ENCODE measurements at places on chromosomes 1 and 21.

DNA sequence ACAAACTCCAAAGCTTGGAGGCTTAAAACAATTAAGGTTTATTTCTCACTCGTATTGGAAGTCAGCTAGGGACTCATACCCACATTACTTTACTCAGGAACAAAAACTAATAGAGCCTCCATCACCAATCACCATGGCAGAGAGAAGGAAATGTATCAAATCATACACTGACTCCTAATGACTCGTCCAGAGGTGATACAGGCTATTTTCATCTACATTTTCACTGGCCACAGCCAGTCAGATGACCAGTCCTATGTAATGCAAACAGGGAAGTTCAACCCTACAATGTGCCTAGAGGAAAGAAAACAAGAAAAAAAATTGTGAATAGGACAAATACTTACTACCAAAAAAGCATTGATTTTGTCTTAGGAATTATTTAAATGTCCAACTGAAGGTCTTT lies 110.3 kb downstream of the SEC16B start:
- DNase-seq, result no peak

DNA sequence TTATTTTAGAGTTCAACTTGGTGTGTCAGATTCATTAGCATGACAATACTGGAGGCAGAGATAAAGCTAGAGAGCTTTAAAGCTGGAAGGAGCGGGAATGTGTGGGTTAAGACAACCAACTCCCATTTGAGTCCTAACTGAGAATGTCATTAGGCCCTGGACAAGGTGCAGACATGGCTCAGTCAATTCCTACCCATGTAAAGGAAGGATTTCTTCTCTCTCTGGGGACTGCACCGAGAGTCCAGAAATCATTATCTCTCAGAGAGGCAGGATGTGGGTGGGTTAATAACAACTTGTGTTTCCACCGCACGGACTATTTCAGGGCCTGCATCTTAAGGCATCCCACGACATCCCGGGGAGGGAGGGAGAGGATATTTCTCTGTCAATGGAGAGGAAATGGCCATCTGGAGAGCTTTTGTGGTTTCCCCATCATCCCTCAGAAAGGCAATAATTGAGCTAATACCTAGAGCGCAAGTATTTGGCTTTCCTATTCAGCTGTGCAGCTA lies 46.7 kb upstream of the SARS1 start:
- DNase-seq, result peak; percentile 25

GRCh38 chr1:219542828-219543518 lies 69.9 kb downstream of the ZC3H11B start:
- no peak for DNase-seq

DNA sequence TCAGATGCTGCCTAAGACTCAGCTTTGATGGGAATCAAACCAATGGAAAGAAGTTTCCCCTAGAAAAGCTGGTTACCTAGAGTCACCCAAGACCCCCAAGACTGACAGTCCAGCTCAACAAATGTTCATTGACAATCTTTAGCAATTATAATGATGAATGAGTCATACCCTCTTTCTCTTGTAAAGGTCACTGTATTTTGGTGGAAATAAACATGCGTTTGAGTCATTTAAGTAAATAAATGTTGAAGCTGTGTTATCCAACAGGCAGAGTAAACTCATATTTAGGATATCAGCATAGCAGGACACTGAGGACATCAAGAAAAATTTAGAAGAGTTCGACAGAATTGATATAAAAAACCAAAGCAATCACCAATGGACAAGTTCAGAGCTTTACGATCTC lies 295.9 kb downstream of the RGS7 start:
- no peak for DNase-seq

DNA sequence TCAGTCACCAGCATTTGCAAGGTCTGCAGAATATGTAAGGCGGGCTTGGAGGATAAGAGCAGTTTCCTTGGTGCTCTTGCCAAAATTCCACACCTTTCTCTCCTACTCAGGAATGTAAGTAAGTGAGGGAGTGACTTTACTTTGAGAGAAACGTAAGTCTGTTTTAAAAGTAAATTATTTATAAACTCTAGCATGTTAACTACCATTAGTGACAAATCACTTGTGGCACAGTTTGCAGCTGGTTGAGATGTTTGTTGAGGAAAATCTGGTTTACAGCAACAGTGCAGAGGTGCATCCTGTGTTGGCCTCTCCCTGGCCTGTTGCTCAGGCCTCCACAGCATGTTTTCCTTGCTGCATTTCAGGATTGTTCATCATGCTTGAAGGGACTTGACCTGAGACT lies 8.5 kb downstream of the CGN start:
- no peak for DNase-seq

DNA sequence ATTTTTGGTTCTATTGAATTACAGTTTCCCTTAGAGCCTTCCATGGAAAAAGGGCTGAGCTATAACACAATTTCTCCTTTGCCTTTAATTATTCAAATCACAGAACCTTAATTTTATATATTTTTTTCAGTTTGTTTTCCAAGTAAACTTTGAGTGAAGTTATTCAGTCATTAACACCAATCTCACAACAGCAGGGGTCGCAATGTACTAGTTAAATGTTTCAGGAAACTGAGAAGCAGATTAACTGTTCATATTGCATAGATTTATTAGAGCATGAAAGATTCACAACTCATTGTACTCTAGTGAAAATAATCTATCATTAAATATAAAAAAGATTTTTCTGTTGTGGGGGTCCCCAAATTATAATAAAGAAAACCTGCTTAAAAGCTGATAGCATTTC lies 64.1 kb downstream of the KIFAP3 start:
- DNase-seq, result no peak

DNA sequence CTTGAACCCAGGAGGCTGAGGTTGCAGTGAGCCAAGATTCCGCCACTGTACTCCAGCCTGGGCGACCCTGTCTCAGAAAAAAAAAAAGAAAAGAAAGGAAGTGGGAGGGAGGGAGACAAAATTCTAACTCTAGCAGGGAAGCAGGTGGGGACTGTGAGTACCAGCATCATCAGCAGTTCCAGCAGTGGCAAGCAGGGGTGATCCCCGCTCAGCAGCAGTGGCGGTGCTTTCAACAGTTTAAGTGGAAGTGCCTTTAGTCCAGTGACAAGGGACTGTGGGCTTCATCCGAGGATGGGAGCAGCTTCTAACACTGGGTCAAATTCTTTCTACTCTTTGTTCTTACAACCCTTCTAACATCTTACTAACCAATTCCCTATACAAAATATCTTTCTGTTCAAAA lies 858.1 kb upstream of the ADAMTS5 start:
- DNase-seq, result no peak

GRCh38 chr21:44983421-44984206 lies 43.8 kb downstream of the SLX9 start:
- no peak for DNase-seq

DNA sequence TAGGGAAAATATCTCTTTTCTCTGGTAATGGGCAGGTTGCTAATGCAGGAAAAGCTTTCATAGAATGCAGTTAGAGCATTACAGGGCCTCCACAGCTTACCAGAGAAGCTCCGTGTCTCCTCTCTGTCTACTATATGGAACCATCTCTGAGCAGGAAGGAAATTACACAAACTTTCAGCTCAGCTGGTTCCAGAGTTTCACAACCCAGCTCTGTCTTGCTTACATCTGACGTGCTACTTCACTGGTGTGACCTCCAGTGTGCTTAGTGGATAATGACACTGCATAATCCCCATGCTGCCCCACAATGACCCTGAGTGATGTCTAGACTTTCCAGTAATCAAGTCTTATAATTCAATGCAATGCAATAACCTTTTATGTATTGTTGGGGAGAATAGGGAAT lies 4.3 kb upstream of the FGGY start:
- DNase-seq, result no peak

DNA sequence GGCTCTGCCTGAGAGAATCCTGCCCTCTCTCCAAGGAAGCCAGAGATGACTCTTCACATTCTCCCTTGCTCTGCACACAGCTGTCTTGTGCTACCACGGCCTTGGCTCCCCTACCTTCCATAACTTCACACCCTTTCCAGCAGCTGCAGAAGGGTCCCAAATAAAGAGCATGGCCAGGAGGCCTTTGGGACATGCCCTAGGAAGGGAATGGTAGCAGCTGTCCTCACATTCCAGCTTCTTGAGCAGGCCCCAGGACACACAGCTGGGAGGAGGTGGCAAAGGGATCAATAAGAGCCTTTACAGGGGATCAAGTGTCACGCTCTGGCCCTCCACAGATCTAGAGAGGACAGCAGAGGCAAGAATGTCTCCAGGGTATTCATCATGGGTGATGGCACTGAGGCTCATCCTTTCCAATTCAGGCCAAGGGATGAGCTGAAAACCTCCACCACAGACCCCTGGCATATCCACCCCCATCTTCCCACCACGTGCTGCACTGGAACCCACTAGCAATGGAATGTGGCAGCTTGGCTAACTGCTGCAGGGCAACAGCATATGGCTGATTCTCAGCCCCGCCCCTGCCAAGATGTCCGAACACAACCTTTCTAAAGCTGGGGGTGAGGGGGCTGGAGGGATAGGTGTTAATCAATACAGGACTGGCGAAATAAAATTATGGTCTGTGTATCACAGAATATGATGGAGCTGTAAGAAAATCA lies 17.8 kb upstream of the RAB29 start:
- DNase-seq, result no peak

DNA sequence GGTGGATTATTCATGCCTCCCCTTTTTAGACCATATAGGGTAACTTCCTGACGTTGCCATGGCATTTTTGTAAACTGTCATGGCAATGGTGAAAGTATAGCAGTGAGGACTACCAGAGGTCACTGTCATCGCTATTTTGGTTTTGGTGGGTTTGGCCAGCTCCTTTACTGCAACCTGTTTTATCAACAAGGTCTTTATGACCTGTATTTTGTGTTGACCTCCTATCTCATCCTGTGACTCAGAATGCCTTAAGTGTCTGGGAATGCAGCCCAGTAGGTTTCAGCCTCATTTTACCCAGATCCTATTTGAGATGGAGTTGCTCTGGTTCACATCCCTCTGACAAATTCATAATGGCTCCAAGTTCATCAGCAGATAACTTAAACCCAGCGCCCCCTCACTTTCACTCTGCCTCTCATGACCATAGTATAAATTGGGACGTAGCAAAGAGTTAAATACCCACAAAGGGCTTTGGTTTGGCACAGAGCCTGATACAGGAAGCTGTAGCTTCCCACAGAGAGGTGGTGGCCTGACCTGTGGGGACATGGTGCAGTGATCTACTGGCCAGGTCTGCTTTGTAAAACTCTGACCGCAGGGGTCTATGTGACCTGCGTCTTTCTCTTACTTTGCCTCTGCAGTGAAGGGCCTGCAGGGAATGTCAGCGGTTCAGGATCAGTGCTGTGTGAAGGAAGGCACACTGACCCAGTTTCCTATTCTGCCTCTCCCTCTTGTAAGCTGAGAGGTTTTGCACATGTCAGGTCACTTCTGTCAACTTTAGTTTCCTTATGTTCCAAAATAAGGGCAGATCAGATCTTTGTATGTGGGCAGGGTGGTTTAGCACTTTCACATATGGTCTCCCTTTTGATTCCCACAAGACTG lies 78.1 kb upstream of the ZNF644 start:
- DNase-seq, result no peak

- DNase-seq, result no peak
These were observed at the start of gene COL6A2 for GRCh38 chr21:46097336-46098293. COL6A2 (plus strand) TSS chr21:46098112.

- DNase-seq, result no peak
These were observed 369.4 kb downstream of the KCNH1 start for GRCh38 chr1:210764536-210764935.

GRCh38 chr1:93676427-93676826 lies 5.2 kb downstream of the BCAR3 start:
- no peak for DNase-seq

GRCh38 chr1:245797592-245798348 lies 643.0 kb downstream of the KIF26B start:
- DNase-seq, result no peak

- DNase-seq, result no peak
These were observed 357.0 kb downstream of the TTLL7 start for GRCh38 chr1:83641796-83642443.

DNA sequence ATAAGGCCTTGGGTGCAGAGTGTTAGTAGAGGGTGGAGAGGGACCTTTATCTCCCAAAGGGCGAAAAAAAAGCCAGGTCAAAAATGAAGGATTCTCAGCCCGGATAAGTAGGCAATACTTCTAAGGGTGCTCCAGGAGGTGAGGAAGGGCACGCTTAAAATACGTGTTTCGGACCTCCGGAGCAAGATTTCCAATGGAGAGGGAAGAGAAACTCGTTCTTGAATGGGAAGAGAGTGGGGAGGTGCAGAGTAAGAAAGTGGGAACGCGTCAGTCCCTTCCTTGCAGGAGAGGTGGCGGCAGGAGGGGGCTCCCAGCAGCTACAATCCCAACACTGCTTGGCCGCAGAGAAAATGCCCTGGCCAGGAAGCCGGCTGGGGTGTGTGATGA lies 581 bp downstream of the EFCAB14 start:
- DNase-seq, result no peak

DNA sequence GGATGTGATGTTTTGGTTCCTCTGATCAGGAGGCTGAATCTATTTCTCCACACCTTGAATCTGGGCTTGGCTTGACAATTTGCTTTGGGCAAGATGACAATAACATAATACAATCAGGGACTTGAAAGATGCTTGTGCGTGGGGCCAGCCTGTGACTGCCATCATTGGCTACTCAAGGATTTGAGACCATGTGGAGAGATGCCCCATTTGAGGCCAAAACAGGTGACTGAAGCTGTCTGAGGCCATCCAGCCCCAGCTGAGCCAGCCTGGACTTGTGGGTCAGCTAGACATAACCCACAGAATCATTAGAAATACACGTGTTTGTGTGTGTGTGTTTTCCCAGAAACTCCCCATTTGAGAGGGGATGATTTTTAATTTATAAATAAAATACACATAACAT lies 421.5 kb downstream of the PTPRU start:
- DNase-seq, result no peak

DNA sequence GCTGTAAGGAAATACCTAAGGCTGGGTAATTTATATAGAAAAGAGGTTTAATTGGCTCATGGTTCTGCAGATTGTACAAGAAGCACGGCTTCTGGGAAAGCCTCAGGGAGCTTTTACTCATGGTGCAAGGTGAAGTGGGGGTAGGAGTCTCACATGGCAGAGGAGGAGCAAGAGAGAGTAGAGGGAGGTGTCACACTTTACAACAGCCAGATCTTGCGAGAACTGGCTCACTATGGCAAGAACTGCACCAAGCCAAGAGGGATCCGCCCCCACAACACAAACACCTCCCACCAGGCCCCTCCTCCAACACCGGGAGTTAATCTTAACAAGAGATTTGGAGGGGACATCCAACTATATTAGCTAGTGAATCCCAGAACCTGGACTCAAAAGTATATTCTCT lies 135.4 kb upstream of the SOD1 start:
- no peak for DNase-seq

Measured in GM18507 (cell line).